Activated CD4-positive, CD25-positive, alpha-beta regulatory T cell (primary cell): ENCODE measurements at places on chromosomes 2 and 18.

DNA sequence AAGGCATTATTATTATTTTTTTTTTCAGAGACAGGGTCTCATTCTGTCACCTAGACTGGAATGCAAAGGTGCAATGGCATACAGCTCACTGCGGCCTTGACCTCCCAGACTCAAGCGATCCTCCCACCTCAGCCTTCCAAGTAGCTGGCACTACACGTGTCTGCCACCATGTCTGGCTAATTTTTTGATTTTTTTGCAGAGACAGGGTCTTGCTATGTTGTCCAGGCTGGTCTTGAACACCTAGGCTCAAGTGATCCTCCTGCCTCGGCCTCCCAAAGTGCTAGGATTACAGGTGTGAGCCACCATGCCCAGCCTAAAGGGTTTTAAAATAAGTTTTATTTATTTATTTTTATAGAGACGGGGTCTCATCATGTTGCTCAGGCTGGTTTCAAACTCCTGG is 45.3 kb upstream of the AP1S3 start:
- no peak for DNase-seq

- no peak for DNase-seq
Measured at GRCh38 chr2:74602586-74603281, 45.4 kb downstream of the M1AP start.

- DNase-seq, result no peak
Measured at GRCh38 chr18:36493349-36494159, 196.0 kb downstream of the FHOD3 start.

- no peak for DNase-seq
Measured at GRCh38 chr2:42969231-42970150, 177.1 kb upstream of the HAAO start.

- DNase-seq, result no peak
Measured at GRCh38 chr2:95344215-95344583, 47.1 kb downstream of the KCNIP3 start.

- DNase-seq, result no peak
Measured at GRCh38 chr2:230830428-230830827, 34.3 kb upstream of the ITM2C start.

DNA sequence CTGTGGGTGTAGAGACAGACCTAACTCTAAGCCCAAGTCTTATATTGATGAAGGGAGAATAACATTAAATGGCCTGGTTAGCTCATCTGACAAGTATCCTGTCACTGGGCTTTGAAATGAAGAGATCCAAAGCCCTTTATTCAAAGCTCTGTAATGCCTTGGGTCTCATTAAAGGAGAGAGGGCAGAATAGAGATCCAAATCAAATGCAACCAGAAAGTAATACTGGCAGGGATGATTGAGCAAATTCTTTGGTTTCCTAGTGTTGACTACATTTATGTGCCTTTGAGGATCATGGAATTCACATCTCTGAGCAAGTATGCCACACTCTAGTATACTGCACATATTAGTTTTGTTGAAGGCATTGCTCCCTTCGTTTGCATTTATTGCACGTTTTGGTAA is 147.9 kb upstream of the CAVIN2 start:
- DNase-seq, result no peak

- DNase-seq, result no peak
Measured at GRCh38 chr2:28350196-28350595, 42.5 kb upstream of the FOSL2 start.
